CD4-positive, alpha-beta T cell treated with Interleukin-17A for 4 hours (primary cell): ENCODE measurements at places on chromosomes 7 and 10.

GRCh38 chr10:18449611-18450026 lies 201.8 kb downstream of the NSUN6 start:
- no peak for DNase-seq

- DNase-seq = no peak
These were observed 165.8 kb downstream of the CACNB2 start for GRCh38 chr10:18306031-18306430.

DNA sequence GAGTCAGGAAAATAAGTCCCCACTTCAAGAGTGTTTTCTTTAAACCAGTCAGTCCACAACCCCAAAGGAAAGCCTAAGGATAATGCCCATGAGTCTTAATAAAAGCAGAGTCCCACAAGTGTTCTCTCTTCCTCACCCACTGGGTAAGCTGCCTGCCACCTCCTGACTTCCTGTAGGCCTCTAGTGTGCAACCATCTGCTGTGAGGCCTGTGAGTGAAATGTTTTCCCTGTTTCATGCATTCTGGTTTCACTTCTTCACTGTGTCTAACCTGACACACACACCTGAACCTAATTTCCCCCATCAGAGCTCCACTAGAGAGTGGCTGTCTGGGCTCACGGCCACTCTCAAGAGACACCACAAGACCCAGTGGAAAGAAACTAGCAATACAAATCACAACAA lies 38.9 kb upstream of the GDF10 start:
- DNase-seq = peak; percentile 71

- DNase-seq = peak; percentile 10
These were observed 16.2 kb upstream of the PAX2 start for GRCh38 chr10:100728928-100729861.

DNA sequence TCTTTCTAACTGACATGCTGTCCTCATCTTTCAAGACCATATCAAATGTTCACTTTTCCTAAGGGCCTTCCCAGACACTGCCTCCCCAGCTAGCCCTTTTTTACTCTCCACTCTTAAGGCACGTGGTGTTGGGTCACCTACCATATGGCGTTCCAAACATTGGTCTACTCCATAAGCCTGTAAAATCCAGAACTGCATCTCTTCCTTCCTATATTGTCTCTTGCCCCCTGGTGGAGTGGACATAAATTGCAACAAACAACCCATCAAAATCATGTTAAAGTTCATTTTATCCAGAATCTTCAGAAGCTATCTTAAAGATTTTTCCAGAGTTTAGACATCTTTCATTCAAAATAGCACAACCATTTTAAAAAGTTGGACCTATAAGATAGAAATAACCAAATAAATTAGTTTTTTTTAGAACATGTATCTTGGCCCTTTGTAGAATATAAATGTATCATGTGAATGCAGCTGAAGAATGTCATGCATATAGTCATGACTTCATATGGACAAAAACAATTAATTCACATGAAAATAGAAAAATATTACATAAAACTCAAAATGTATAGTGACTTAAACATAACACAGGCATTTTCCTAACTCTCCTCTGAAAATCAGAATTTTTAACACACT lies 180.6 kb upstream of the CHRM2 start:
- no peak for DNase-seq

GRCh38 chr10:84012831-84013458 lies 126.4 kb upstream of the GHITM start:
- DNase-seq = no peak

DNA sequence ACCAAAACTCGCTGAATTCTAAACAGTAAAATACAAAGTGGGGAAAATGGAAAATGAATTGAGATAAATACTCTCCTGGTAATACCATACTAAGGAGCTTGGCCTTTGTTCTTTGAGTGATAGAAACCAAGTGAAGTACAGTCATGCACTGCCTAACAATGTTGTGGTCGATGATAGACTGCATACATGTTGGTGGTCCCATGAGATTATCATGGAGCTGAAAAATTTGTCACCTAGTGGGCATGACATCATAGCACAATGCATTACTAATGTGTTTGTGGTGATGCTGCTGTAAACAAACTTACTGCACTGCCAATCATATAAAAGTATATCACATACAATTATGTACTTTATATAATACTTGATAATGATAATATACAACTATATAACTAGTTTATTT lies 419.1 kb downstream of the ARL4A start:
- no peak for DNase-seq

DNA sequence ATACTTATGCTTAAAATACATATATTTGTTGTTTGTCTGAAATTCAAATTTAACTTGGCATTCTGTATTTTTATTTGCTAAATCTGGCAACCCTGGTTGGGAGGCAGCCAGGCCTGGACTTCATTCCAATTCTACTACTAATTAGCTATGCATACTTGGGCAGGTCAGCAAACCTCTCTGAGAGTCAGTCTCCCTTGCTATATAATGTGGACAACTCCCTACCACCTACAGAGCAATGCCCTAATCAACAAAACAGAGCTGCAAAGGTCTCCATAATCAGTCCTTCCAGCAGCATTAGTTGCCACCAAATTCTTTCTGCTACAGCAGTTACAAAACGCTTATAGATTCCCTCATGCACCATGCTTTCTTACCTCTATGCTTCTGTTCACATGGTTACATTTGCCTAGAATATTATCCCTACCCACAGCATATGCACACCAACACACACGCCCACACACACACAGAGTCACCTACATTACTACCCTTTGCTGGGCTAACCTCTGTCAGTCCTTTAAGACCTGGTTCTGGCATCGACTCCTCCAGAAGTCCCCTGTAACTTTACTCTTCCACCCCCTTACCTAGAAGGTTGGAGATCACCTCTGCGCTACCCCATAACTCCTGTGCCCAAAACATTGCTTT lies 188.7 kb downstream of the FGFR2 start:
- DNase-seq = no peak

DNA sequence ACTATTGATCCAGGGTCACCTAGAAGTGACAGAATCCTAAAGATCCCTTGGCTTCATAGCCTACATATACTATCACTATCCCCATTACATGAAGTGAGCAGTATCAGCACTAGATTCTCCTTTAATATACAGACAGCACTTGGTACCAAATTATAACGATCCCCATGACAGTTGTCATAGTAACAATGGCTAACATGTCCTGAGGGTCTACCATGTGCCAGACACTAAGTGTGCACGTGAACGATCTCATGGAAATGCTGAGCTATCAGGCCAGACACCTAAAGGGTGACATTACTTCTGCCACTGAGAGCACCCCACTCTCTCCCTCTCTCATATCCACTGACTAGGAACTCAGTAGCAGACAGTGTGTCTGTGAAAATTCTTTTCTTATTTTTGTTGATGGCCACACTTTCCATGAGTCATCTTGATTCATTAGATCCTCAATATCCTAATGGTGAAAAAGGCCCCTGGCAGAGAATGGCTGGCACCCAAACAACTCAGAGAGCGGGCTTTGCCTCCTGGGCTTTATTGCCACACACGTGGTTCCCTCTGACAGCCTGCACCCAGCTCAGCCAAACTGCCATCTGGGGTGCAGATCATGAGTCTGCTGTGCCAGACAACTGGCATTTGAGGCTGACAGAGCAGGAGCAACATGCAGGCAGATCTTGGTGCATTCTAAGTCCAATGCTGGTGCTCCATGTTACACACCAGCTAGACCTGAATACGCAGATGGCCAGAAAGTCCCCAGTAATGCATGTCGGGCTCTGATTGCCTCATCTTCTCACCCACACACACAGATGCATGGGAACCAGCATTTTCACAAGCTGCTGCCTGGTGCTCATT lies 176.3 kb downstream of the DGKI start:
- no peak for DNase-seq

DNA sequence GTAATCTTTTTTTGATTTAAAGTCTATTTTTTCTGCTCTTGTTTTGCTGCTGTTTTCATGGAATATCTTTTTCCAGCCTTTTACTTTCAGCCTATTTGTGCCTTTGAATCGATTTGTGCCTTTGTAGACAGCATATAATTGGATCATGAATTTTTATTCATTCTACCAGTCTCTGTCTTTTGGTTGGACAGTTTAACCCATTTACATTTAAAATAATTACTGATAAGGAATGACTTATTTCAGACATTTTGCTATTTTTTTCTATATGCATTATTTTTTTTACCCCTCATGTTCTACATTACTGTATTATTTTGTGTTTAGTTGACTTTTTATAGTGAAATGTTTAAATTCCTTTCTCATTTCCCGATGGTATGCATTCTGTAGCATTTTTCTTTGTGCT lies 99.6 kb downstream of the EXOC4 start:
- no peak for DNase-seq

DNA sequence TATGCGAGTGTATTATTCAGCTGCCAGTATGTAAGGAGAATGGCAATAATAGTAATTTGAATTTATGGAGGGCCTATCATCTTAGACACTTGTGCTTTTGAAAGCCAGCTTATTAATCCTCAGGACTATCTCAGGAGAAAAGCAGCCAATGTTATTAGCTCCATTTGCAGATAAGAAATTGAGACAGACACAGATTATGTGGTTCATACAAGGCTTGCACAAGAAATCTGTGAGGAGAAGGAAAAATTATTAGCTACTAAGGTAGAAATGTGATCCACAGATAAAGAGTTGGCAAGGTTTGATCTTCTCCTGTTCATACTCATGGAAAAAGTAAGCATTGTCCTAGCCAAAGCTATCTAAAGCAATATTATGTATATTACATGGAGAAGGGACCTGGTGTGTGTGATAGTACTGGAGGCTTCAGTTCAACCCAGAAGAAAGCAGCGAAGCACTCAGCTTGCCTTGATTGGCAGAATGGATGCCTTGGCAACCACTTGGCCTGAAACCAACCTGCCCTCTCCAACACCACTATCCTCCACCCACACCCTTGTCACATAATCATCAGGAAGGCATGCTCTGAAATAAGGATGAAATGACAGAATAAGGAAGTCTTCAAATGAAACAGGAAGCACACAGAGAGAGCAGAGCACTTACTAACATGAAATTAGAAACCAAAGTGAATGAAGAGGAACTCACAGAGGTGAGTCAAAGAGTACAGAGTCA lies 18.0 kb downstream of the MACC1 start:
- no peak for DNase-seq

DNA sequence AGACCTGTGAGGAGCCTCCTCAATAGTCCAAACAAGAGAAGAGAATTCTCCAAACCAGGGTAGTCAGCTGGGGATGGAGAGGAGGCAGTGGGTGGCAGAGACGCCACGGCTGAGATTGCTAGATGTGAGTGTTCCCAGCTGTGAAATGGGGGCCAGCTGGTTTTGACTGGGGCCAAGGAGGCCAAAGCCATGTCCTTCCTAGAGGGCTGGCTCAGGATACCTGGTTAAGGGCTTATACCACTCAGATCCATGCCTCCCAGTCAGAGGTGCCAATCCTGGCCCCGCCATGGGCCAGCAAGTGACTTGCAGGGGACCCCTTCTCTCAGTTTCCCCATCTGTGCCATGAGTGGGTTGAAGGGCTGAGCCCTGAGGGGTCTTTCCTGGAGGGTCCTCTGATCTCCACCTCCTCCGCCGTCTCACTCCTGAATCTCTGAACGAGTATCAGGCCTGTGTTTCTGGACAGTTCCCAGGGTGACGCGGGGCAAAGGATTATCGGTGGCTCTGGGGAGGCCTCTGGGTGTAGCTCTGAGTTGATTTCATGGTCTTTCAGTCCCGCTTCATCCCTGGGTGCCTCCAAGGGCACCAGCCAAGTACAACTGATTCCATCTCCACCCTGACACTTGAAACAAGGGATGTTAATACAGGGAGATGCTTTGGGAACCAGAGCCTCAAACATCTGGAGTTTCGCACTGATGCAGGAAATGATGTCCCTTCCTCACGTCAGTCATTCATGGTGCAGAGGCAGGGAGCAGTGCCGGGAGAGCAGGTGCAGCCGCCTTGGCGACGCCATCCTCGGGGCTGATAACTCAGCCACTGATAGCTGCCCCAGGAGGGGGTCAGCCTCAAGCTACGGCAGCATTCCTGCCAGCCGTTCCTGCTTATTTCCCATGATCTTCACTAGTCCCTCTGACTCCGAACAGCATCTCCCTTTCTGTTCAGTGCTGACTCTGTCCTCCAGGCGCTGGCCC lies 126.7 kb downstream of the RGS10 start:
- no peak for DNase-seq

- no peak for DNase-seq
These were observed 60.1 kb upstream of the GNA12 start for GRCh38 chr7:2904202-2904601.

- no peak for DNase-seq
These were observed 470.8 kb downstream of the INHBA start for GRCh38 chr7:41232086-41232485.

- DNase-seq = no peak
These were observed 58.3 kb downstream of the DPYSL4 start for GRCh38 chr10:132245056-132245455.

GRCh38 chr10:61733358-61733940 lies 70.7 kb downstream of the CABCOCO1 start:
- no peak for DNase-seq

DNA sequence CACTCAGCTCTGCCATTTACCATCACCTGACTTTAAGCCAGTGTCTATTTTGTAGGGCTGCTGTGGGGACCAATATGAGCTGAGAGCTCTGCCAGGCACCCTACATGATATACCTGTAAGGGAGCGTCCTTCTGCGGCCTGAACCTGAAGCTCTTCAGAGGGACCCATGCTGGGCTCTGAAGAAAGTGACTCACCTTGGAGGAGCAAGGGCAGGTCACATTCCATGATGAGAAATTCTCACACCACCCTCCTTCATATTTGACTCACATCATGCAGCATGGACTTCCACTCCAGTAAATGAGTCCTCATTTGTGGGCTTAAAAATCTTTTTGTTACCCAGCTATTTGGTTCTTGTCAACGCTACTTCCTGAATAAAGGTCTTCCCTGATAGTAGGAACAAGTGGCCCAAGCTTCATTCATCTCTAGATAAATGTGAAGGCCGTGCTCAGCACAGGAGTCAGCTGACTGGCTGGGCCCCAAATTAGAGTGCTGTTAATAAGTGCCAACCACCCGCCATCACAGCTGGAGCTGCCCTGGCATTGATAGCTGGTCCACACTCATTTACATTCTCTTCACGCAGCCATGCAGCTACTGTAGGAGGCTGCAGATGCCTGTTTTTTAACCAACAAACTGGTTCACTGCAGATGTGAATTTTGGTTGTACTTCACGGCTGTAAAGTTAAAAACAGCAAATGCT lies 78.4 kb downstream of the RNF216 start:
- DNase-seq = no peak

- no peak for DNase-seq
These were observed 74.8 kb downstream of the MDH2 start for GRCh38 chr7:76122516-76123239.

GRCh38 chr7:75850235-75850634 lies 28.6 kb upstream of the RHBDD2 start:
- DNase-seq = no peak

DNA sequence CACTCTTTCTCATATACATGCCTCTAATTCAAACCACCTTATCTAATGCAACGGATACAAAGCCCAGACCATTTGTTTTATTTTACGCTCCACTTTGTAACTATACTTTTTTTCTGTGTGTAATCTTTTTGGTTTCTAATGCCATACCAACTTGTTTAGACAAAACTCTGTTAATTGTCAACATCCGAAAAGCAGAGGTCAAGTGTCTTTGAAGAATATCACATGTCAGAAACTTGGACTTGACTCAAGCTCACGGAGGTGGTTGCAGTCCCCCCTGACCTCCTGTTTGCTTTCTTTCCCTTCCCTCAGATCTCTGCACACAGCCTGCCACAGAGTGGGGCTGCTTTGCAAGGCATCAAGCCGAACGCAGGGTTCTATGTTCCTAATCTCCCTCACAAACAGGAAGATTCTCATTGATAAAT lies 698.9 kb downstream of the PARD3 start:
- no peak for DNase-seq

- DNase-seq = no peak
These were observed 16.6 kb upstream of the RET start for GRCh38 chr10:43060291-43060690.
